ENCODE measurements at places on chromosomes 4 and X.
A peak's percentile ranks its signal among the peaks of the same experiment; 100 is the strongest.

DNA sequence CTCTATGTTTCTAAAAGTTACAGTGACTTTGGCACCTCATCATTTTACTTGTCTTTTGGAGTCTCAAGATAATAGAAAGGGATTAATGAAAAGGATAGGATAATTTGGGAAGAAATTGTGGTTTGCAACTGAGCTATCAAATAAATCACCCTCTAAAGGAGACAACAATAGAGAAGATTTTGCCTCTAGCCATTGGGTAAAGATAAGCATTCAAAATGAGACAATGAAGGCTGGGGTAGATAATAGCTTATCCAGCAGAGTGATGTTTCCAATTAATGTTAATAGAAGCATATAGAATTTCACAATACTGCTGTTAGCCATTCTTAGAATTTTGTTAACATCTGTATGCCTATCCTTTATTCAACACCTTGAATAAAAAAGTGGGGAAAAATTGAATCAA lies 1177.6 kb downstream of the ADGRL3 start:
- no peaks in the 10 kb centered on the region for H3K36me3 ChIP-seq
- H3K4me1 ChIP-seq = no peaks in the 10 kb centered on the region
- no peak for DNase-seq
- no peak overlapping the region for H3K27ac ChIP-seq

- no peaks in the 10 kb centered on the region for H3K4me1 ChIP-seq
- H3K27ac ChIP-seq = no peak overlapping the region
- no peak for DNase-seq
- peaks cover 2% of the 10 kb centered on the region for H3K27me3 ChIP-seq
- H3K4me3 ChIP-seq = no peak overlapping the region
These were observed 72.5 kb downstream of the DDIT4L start for GRCh38 chr4:100117750-100118149.

DNA sequence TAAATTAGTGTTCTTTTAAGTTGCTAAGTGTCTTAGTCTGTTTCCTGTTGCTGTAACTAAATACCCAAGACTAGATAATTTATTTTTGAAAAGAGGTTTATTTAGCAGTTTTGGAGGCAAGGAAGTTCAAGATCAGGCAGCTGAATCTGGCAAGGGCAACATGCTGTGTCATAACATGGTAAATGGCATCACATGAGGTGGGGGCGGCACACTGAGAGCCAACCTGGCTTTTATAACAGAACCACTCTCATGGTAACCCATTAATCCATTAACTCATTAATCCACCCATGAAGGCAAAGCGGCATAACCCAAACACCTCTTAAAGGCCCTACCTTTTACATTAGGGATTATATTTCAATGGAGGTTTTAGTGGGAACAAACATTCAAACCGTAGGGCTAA lies 182.2 kb upstream of the GATB start:
- no peaks in the 10 kb centered on the region for H3K27me3 ChIP-seq
- no peak overlapping the region for H3K4me3 ChIP-seq
- no peaks in the 10 kb centered on the region for H3K4me1 ChIP-seq
- H3K27ac ChIP-seq = no peak overlapping the region
- DNase-seq = no peak

- H3K4me3 ChIP-seq = no peak overlapping the region
- peaks cover 1% of the 10 kb centered on the region for H3K27me3 ChIP-seq
- H3K36me3 ChIP-seq = peaks cover 17% of the 10 kb centered on the region
These were observed 60.7 kb upstream of the S100G start for GRCh38 chrX:16589211-16589610.

DNA sequence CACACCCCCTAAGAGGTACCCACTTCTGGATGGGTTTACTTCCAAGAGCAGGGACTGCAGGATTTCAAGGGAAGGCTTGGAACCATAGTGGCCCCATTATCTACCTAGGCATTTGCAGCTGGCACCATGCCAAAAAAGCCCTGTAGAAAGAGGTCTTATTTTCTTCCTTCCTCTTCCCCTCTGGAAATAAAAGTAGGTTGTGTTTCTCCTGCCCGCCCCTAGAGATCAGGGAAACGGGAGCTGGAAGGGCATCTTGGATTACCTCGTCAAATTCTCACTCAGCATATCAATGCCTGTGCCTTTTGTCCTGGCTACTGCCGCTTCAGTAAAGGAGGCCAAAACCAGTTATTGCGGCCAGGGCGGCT lies 1.6 kb downstream of the SCD5 start:
- no peak overlapping the region for H3K27ac ChIP-seq
- H3K4me1 ChIP-seq = peaks cover 22% of the 10 kb centered on the region
- no peaks in the 10 kb centered on the region for H3K36me3 ChIP-seq
- H3K4me3 ChIP-seq = peak overlapping the region; percentile 89
- peaks cover 7% of the 10 kb centered on the region for H3K27me3 ChIP-seq

- peak overlapping the region; percentile 98 for H3K27ac ChIP-seq
- peaks cover 34% of the 10 kb centered on the region for H3K4me1 ChIP-seq
- no peak for DNase-seq
- peaks cover 17% of the 10 kb centered on the region for H3K27me3 ChIP-seq
- H3K36me3 ChIP-seq = peaks cover 8% of the 10 kb centered on the region
- peak overlapping the region; percentile 48 for H3K4me3 ChIP-seq
These were observed 30.4 kb downstream of the ACOX3 start for GRCh38 chr4:8410066-8410625.

GRCh38 chrX:9282325-9282724 lies 182.5 kb upstream of the TBL1X start:
- DNase-seq = no peak
- H3K4me1 ChIP-seq = peaks cover 13% of the 10 kb centered on the region
- peaks cover 2% of the 10 kb centered on the region for H3K27me3 ChIP-seq
- no peaks in the 10 kb centered on the region for H3K36me3 ChIP-seq
- no peak overlapping the region for H3K4me3 ChIP-seq

GRCh38 chr4:148834804-148835631 lies 392.8 kb upstream of the NR3C2 start:
- H3K4me1 ChIP-seq = no peaks in the 10 kb centered on the region
- DNase-seq = no peak
- H3K36me3 ChIP-seq = no peaks in the 10 kb centered on the region

- no peaks in the 10 kb centered on the region for H3K36me3 ChIP-seq
- no peak for DNase-seq
- peak overlapping the region; percentile 24 for H3K4me3 ChIP-seq
These were observed 11.9 kb upstream of the ZNF157 start for GRCh38 chrX:47358387-47359065.

DNA sequence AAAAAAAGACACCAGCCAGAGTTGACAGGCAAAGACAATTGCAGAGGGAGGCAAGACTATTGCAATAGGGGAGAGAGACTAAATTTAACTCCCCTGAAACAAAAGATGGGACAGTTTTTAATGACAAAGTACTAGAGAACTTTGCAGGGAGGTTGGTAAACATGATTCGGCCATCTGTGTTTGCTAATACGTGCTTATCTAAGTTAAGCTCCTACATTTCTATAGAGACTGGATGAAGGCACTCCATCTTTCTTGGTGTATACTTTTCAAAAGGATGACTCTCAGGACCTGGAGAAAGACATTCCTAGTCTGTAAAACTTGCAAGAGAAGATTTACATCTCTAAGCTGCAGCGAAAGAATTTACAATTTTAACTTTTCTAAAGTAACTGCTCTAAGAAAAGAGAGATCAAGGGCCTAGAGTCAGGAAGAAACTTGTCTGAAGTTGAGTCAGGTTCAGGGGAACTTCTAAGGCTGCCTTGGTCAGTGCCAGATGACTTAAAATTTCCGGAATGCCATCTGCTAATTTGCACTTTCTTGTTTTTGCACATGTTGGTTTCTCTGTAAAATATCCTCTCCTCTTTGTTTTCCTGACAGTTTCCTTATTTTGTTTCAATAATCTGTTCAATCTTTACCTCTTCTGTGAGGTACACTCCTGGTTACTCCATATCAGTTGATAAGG lies 10.6 kb downstream of the ADAM29 start:
- H3K27me3 ChIP-seq = no peaks in the 10 kb centered on the region
- no peaks in the 10 kb centered on the region for H3K4me1 ChIP-seq
- no peak for DNase-seq
- H3K36me3 ChIP-seq = no peaks in the 10 kb centered on the region

GRCh38 chr4:123319639-123320038 lies 77.0 kb upstream of the SPRY1 start:
- peaks cover 27% of the 10 kb centered on the region for H3K36me3 ChIP-seq
- peaks cover 6% of the 10 kb centered on the region for H3K4me1 ChIP-seq
- H3K4me3 ChIP-seq = no peak overlapping the region
- DNase-seq = no peak

DNA sequence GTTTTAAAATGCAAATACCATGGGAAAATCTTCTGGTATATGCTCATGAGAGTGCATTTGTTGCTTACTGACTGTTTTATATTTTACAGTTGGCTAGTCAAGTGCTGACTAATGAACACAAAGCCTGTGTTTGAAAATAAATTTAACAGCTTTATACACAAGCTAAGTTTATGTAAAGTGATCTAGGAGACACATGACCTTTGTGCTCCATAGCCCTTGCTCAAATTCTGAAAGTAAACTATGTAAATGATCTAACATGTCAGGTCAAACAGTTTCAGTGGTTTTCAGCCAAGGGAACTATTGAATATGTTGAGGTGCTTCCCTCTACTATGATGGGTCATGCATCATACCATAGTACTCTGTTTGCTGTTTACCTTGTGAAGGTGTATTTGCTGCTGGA lies 36.7 kb downstream of the DIAPH2 start:
- no peak overlapping the region for H3K4me3 ChIP-seq
- H3K4me1 ChIP-seq = peaks cover 5% of the 10 kb centered on the region
- peaks cover 4% of the 10 kb centered on the region for H3K27me3 ChIP-seq

DNA sequence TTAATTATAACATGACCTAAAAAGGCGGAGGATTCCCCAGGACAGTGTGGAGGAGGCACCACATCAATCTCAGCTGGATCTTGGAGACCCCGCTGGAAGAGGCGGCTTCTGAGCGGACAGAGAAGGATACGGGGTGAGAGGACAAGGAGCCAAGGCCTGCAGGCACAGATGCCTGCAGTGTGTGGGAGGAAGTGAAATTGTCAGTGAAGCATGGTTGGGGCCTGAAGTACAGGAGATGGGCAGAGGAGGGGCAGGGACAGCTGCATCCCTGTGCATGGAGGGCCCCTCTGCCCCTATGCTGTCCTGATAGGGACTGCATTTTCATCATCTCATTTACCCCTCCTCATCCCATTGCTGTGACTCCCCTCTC lies 1.7 kb upstream of the SLC2A9 start:
- H3K36me3 ChIP-seq = no peaks in the 10 kb centered on the region
- no peaks in the 10 kb centered on the region for H3K4me1 ChIP-seq
- H3K27ac ChIP-seq = no peak overlapping the region
- H3K4me3 ChIP-seq = no peak overlapping the region
- H3K27me3 ChIP-seq = peaks cover 3% of the 10 kb centered on the region
- DNase-seq = no peak

GRCh38 chrX:140038842-140039241 lies 73.5 kb upstream of the CXorf66 start:
- no peak overlapping the region for H3K27ac ChIP-seq
- H3K27me3 ChIP-seq = no peaks in the 10 kb centered on the region

DNA sequence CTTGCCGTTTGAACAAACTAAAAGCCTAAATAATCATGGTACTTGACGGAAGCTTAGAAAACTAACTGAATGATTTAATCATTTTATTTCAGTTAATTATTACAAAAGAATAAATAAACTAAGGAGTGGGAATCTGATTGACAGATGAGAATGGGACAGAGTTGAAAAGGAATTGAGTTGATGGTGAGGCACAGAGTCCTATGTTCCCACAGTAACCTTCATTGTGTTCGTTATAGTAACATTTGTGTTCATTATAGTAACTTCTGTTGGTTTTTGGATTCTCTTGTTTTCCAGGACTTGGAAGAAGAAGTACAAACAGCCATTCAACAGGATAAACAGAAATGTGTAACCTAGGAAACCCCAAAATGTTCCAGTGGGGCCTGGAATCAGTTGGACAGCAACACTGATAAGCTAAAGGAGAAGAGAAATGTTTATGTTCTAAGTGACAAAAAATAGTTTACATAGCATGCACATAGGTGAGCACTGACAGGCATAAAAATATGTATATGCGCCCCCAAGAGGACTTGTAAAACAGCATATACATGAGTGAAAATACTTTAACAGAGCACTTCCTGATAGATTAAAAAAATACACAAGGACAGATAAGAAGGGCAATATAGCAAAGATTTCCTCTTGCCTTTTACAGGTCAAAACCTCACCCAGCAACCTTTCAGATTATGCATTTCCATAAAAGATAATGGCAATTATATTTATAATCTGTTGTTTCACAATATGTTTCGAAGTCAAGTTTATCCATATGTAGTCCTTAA lies 218.6 kb upstream of the HTR2C start:
- H3K27me3 ChIP-seq = no peaks in the 10 kb centered on the region
- no peaks in the 10 kb centered on the region for H3K36me3 ChIP-seq
- no peak overlapping the region for H3K27ac ChIP-seq
- H3K4me1 ChIP-seq = no peaks in the 10 kb centered on the region

- H3K4me1 ChIP-seq = no peaks in the 10 kb centered on the region
- no peaks in the 10 kb centered on the region for H3K27me3 ChIP-seq
- no peaks in the 10 kb centered on the region for H3K36me3 ChIP-seq
- no peak overlapping the region for H3K27ac ChIP-seq
- DNase-seq = no peak
These were observed 581.6 kb upstream of the FTHL17 start for GRCh38 chrX:31653422-31653821.

DNA sequence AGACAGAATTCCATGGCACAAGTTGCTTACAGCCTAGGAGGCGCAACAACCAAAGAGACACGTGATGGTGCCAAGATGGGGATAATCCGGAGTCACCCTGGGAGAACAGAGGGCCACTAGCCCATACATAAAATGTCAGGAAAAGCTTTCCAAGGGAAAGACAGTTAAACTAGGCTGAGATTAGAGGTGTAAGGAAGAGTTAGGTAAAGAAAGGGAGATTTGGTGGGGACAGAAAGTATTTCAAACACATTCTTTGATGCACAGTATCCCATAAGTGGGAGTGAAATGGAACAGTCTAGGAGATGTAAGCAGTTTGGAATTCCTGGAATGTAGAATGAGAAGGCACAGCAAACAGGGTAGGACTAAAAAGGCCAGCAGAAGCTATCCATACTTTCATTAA lies 860.9 kb upstream of the LCORL start:
- no peaks in the 10 kb centered on the region for H3K4me1 ChIP-seq
- no peak for DNase-seq
- no peaks in the 10 kb centered on the region for H3K27me3 ChIP-seq
- no peak overlapping the region for H3K27ac ChIP-seq
- no peaks in the 10 kb centered on the region for H3K36me3 ChIP-seq
- H3K4me3 ChIP-seq = no peak overlapping the region

GRCh38 chr4:41715155-41715554 lies 33.4 kb downstream of the PHOX2B start:
- no peaks in the 10 kb centered on the region for H3K4me1 ChIP-seq
- no peaks in the 10 kb centered on the region for H3K36me3 ChIP-seq
- no peaks in the 10 kb centered on the region for H3K27me3 ChIP-seq
- no peak for DNase-seq

DNA sequence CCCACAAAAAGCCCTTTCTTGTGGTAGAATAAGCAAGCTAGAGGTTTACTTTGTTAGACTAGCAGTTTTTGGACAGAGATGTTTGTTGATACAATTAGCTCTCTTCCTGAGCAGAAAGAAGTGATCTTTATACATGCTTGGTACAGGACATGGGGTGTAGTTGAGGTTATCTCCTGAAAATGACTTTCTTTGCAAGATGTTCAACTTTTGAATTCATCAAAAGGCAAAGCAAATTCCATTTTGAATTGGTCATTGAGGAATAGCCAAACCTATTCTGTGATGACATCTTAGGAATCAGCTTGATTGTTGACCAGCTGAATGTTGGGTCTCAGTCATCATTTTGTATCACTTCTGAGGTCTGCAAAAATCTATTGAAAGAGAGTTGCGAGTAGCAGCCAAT lies 3.8 kb downstream of the CPE start:
- peaks cover 15% of the 10 kb centered on the region for H3K27me3 ChIP-seq
- H3K27ac ChIP-seq = no peak overlapping the region
- no peaks in the 10 kb centered on the region for H3K36me3 ChIP-seq
- H3K4me1 ChIP-seq = no peaks in the 10 kb centered on the region

GRCh38 chr4:8131210-8131609 lies 27.4 kb downstream of the ABLIM2 start:
- H3K27me3 ChIP-seq = peaks cover 2% of the 10 kb centered on the region
- no peaks in the 10 kb centered on the region for H3K4me1 ChIP-seq
- H3K36me3 ChIP-seq = no peaks in the 10 kb centered on the region
- no peak for DNase-seq
